Stimulated activated CD4-positive, alpha-beta T cell treated with anti-CD3 and anti-CD28 coated beads, Interleukin-1b, Interleukin-23, amount 100 ng/mL, for 1 hour (primary cell): ENCODE measurements at places on chromosomes 11 and 22.

DNA sequence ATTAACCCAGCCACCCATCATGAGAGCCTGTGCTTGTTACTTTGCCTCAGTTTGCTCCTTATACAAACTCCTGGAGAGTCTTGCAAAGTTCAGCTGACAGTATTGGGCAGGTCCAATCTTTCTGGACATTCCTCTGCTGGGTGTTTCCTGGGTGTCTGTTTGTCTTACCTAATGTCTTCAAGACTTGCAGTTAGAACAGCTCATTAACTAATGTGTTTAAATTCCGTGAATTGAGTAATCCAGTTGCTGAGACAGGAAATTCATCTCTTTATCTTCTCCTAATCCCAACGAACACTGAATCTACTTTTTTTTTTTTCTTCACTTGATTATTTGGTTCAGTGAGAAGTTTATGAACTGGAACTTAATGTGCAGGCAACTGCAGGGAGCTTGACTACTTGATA is 20.6 kb downstream of the BCO2 start:
- DNase-seq: no peak

DNA sequence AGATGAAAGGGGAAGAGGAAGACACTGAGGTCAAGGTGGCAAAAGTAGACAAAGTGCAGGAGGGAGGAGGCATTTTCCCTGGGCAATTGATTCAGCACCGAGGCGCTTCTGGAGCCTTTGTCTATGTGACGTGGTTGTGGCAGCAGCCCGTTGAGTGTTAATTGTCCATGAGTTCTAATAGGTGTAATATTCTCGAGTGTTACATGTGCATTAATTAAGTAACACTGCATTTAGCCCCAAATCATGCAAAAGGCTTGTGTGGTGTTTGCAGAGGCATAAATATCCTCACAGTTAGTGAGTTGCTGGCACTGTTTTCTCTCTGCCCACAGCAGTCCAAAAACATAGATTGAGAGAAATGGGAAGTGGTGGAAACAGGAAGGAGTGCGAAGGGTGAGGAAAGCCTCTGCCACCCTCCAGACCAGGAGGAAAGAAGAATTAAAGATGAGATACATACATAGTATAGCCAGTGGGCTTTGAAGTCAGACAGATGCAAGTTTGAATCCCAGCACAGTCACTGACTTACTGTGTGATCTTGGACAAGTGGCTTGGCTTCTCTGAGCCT is 361.2 kb downstream of the MN1 start:
- no peak for DNase-seq

DNA sequence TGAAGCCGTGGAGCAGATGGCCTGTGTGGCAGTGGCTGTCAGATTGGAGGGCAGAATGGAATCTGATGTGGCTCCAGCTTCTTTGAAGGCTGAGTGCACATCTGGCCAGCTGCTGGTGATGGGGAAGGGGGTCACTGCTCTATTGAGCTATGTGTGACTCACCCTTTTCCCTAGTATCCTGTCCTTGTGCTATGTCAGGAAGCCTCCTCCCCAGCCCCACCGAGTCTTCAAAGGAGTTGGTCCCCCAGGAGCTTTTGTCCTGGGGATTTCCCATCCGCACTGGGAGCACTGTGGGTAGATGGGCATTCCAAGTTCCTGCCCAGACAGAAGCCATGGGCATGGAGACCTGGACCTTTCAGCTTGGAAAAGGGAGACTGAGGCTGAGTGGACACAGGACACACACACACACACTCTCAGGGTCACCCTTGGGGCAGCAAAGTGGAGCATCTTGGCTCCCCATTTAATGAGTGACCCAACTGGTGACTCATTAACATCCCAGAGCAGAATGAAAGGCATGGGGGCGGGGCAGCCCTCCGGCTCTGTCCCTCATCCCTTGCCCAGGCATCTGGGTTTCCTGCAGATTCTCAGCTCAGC is 3.3 kb downstream of the SERPINH1 start:
- no peak for DNase-seq

GRCh38 chr11:132586801-132587200 is 945.5 kb downstream of the OPCML start:
- no peak for DNase-seq

DNA sequence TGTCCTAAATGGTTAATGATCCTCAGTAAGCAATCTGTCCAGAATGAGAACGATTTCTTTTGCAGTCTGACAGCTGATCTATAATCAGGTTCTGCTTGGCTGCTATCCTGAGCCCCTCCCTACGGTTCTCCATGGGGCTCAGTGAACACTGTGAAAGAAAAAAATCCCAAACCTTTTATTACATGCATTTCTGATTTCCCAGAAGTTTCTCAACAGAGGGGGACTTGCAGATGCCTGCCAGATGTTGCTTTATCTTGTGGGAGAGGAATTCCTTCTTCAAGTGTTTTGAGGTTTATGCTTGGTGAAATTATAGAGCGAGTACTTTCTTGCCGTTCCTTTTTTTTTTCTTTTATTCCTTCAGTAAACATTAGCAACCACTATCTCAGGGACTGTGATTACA is 531.9 kb upstream of the ISX start:
- no peak for DNase-seq

DNA sequence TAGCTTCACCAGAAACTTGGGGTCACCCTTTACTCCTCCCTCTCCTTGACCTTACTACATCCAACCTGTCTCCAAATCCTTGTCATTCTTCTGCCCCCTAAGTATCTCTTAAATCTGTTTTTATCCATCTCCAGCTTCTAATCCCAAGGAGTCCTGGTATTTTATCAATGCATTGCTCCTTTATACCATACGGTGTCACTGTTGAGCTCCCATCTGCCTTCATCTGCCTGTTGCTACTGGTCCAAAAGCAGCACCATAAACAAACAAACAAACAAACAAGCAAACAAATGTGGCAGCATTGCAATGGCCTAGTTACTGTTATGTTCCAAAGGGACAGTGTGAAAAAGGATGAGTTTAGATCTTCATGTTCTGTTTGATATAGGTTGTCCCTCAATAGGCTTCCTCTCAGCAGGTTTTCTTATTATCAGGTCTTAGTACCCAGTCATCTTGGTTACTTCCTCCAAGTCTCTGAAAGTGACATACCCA is 34.2 kb downstream of the DNHD1 start:
- no peak for DNase-seq
